ENCODE measurements at places on chromosomes 2 and 18.
A peak's percentile ranks its signal among the peaks of the same experiment; 100 is the strongest.

DNA sequence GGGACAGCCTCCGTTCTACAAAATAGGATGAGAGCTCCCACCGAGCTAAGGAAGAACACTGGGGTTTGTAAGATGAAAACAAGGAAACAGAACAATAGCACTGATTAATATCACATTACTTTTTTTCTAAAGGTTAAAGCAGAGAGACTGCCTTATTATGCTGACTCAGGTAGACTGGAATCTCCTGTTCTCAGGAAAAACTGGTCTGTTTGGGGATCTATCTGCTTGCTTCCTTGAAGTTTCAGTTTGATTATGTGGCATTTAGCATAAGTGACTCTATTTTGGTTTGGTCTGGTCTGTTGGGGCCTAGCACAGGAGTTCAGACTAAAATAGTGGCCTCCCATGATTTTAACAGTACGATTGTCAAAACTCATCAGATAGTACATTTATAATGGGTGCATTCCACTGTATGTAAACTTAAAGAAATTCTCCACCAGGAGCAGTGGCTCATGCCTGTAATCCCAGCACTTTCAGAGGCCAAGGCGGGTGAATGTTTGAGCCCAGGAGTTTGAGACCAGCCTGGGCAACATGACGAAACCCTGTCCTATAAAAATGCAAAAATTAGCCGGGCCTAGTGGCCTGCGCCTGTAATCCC, 64.1 kb upstream of the NDUFV2 start:
- DNase-seq = no peak

DNA sequence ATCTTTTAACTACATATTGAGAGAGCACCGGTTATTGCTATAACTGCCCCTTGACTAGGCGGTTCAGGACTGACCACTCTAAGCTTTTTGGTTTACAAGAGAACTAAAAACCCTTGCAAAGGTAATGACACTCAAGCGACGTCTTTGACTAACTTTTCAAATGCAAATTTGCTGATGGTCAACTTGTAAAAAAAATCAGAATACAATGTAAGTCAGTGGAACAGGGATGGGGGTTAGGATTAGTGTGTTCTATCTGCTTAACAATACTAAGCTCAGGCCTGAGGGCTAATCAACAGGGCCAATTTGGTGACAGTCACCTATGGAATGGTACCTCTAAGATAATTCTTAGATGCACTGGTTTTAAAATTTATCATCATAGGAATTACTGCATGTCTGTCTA, 57.1 kb downstream of the ZAP70 start:
- no peak for DNase-seq

DNA sequence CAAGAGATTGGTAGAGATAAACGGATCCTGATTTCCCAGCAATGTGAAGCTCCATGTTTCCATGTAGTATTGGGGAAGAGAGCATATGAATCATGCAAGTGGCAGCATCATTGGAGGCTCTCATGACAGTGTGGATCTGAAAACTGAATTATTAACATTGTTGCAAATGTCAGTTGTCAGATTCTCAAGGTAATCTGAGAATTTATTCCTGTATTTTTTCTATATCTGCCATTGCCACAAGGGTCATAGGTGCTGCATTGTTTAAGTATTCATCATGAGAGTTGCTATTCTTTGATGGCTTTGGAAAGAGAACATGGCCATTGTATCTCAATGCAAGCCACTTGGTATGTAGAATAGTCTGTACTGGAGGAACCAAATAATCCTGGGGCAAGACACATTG, 1217.0 kb upstream of the ZEB2 start:
- no peak for DNase-seq

- peak; percentile 40 for DNase-seq
These were observed 107.7 kb downstream of the HNMT start for GRCh38 chr2:138071720-138072719.

DNA sequence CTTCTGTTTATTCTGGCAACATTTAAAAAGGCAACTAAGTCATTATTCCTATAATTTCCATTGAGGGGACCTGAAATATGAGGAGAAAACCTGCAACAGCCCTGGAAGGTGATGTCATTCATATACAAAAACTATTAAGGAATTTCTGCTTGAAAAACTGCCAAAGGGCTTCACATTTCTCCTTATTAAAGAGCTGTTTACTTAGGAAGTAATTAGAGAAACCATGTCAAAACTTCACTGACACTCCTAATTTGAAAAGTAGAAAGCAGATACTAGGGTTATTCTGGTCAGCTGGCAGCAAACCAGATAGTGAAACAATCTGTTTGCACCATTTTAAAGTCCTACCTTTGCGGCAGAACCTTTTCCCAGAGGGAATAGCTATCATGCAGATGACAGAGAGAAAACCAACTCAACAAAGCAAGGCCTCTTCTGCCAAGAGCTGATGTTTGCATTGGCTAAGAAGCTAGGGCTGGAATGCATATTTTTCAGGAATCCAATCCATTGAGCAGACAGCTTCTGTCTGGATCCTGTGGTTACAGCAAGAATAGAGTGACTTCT, 592.2 kb upstream of the SYT4 start:
- DNase-seq = no peak

- DNase-seq = no peak
These were observed 1721.0 kb upstream of the PIK3C3 start for GRCh38 chr18:40233931-40234616.

DNA sequence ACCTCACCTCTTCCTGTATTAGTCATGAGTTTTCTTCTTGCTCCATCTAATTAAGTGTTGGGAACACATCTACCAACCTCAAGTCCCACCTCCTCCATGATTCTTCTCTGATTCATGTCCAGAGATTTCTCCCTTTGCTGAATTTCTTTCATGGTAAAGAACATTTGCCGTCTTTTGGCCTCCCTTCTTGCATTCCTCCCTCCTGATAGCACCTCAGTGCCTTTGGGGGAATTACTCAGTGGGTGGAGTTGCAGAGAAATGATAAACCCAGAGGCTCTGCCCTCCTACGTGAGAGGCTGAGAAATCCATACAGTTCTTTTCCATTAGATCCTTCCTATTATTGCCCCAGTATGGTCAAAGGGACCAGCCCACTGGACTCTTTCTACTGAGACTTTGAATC, 651.9 kb downstream of the SLC4A3 start:
- no peak for DNase-seq

DNA sequence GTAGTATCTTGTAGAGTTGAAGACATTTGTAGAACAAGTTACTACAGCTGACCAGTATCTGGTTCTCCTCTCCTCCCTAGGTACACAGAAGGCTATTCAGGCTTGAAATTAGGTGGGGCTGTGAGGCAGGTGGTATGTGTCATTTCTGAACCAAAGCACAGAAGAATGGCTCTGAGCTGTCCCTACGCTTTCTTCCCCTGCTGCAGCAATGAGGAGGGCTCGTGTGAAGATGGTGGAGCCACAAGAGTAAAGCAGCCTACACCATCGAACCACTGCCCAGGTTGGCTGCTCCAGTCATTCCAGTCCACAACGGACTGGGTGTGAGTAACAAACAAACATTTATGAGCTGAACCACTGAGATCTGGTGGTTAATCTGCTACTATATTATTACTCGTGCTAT, 148.9 kb downstream of the DTNB start:
- no peak for DNase-seq

DNA sequence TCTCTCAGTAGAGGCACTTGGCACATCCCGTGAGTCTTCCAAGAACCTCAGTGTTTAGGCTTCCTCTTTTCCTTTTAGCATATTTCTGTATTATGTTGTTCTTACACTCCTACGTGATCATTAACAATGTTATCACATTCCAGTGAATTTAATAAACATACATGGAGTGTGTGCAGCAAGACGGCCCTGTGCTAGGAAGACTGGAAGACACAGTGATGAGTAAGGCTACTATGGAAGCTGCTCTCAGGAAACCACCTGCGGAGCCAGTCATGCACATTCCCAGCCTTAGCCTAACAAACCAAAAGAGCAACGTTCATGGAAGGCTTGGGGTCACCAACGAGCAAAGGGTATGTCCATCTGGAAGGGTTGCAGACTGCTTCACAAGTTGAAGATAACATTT, 103.4 kb downstream of the ETAA1 start:
- no peak for DNase-seq

DNA sequence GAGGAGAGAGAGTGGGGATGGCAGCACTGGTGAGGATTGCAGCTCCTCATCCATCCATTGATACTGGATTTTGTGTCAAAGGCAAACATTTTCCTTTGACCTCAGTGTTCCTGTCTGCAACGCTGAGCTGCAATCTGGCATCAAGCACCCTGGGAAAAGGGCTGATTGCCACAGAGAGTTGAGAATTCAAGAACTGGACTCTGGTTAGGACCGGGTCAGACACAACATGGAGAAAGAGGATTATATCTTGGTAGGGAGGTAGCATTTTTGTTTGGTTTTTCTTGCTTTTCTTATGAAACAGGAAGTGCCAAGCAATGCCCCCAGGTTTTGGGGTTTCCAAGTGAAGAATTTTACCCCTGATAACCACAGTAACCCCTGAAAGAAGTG, 81.9 kb upstream of the PKDCC start:
- no peak for DNase-seq

- no peak for DNase-seq
These were observed 12.9 kb downstream of the CGREF1 start for GRCh38 chr2:27105981-27106380.

DNA sequence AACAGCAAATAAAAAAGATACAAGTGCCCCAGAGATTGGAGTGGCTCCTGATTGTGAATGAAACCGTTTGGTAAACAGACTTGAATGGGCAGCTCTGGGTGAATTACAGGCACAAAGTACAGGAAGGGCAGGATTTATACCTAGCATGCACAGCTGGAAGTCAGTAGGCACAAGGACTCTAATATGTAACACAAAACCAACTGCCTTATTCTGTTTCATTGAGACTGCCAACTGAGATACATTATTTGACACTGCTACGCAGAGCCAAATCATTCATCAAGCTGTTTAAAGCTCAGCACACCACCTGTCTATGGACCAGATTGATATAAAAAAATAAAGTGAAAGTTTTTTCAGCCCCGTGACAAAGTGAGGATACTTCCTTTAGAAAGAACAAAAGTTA, 541.2 kb downstream of the NUP35 start:
- DNase-seq = peak; percentile 62

DNA sequence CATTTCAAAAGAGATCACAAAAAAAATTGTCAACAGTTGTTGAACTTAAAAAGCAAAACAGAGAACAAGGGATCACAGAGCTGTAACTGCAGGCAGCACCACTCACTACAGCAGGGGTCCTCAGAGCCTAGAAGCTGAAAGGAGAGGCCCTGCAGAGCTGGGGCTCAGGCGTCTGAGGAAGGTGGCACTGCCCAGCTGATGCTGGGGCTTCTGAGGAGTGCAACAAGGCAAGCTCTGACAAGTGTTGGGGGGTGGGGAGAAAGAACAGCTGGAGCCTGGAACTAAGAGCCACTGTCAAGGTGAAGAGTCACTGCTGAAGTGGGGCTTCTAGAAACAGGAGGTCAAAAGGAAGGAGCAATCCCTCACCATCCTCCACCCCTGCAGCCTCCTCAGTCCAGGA, 46.2 kb downstream of the FTCDNL1 start:
- no peak for DNase-seq

GRCh38 chr18:22132258-22132657, 37.1 kb upstream of the GATA6 start:
- no peak for DNase-seq

DNA sequence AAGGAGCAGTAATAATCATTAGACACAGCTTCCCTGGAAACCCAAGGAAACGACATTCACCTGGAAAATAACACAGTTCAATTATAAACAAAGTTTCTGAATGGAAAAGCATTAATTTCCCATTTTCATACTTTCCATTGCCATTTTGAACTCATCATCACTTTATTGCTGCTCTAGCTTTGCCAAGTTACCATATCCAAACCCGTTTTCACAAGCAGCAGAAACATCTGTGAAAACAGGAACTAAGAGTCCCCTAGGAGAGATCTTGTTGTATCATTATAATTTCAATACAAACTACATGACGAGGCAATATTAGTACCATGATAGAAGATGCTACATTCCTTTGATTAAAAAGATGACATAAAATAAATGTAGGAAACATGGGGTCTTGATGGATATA, 597.0 kb upstream of the NRXN1 start:
- no peak for DNase-seq

DNA sequence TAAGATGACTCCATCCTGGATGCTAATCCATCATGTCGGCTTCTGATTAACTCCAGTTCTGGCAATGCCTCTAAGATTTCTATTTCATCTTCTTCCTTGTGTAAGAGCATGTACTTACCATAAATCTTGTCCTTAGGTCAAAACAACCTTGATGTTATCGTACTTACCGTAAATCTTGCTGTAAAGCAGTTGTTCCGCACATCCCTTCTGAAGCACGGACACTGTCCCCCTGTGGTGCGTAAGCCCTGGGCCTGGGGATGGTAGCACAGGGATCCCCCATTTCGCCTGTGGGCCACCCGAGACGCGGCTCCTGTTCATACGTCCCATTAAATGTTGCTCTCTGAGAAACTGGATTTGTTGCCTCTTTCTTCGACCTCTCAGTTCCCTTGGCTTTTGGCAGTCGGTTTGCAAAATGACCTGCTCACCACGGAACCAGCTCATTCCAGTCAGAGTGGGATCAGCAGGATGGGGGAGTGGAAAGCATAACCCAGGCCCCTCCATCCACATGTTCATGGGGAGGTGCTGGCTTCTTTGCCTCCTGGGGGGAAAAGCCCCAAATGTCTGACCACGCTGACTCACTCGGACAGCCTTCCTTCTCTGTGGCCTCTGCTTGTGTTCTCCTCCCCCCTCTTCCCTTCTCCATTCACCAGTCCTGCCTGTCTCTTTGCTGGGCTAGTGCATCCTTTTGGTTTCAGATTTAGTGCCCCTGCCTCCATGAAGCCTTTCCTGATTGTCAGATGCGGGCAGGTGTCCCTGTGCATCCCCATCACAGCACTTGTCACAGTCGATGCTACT, 49.9 kb downstream of the RAB31 start:
- no peak for DNase-seq

DNA sequence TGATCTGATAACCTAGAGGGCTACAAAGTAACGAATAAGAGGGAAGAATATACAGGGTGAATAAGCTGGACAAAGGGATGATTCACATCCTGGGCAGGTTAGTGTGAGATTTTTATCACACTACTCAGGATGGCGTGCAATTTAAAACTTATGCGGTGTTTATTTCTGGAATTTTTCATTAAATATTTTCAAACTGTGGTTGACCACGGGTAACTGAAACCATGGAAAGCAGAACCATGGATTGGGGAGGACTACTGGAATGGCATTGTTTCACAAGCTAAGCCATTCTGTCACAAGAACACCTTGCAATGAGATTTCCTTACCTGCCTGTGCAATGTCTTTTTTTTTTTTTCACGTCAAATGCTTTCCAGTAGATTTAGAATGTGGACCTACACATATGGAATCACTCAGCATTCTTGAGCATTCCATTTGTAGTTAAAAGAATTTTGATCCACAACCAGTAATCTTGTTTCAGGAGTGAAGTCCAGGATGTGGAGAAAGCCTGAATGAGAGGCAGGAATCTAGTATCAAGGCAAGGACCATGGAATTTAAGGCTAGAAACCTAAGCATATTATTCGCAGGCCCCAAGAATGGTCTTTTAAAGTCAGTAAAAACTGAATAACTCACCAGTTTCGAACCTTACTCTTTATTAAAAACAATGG, 8.0 kb upstream of the CDK15 start:
- no peak for DNase-seq

DNA sequence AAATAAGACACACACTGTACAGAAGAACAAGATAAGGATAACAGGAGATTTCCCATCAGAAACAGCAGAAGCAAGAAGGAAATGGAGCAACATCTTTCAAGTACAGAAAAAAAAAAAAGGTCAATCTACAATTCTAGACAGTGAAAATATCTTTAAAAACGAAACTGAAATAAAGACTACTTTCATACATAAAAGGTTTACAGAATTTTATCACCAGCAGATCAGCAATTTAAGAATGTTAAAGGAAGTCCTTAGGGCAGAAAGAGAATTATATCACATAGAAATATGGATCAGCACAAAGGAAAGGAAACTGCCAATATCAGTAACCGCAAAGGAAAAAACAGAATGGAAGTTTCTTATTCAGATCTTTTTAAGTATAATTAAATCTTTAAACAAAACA, 931.0 kb downstream of the EPHA4 start:
- DNase-seq = no peak
